Esophagus squamous epithelium (tissue), 5 donors: ENCODE measurements at places on chromosomes 7 and 10.

- no peak for DNase-seq
Observed at GRCh38 chr10:94423627-94424026, 21.3 kb downstream of the TBC1D12 start.

DNA sequence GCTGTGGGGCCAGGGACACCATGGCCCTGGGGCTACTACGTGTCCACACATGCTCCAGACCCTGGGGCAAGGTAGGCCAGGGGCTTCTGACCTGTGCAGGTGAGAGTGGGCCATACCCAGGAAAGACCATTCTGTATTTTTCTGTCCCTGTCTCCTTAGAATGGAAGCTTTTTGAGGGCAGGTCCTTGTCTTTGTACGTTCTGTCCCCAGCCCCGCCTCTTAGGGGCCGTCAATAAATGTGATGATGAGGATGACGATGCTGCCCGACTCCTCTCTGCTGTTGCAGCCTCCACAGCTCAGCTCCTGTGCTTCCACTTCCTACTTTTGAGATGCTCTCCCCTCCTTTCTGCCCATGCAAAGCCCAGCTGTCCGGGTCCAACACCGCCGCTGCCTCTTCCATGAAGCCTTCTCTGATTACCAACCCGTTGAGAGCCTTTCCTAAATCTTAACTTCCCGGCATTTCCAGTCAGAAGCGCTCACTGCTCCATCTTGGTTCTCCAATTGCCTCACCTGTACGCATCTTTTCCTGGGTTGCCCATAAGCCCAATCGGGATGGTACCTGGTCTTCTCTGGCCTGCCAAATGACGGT is 4.3 kb downstream of the VPS37D start:
- no peak for DNase-seq

- DNase-seq: no peak
Observed at GRCh38 chr10:75956624-75957023, 525.2 kb downstream of the LRMDA start.

GRCh38 chr7:76281706-76282343 is 20.6 kb upstream of the HSPB1 start:
- DNase-seq: no peak

- no peak for DNase-seq
Observed at GRCh38 chr7:46003161-46003560, 82.1 kb upstream of the IGFBP3 start.

DNA sequence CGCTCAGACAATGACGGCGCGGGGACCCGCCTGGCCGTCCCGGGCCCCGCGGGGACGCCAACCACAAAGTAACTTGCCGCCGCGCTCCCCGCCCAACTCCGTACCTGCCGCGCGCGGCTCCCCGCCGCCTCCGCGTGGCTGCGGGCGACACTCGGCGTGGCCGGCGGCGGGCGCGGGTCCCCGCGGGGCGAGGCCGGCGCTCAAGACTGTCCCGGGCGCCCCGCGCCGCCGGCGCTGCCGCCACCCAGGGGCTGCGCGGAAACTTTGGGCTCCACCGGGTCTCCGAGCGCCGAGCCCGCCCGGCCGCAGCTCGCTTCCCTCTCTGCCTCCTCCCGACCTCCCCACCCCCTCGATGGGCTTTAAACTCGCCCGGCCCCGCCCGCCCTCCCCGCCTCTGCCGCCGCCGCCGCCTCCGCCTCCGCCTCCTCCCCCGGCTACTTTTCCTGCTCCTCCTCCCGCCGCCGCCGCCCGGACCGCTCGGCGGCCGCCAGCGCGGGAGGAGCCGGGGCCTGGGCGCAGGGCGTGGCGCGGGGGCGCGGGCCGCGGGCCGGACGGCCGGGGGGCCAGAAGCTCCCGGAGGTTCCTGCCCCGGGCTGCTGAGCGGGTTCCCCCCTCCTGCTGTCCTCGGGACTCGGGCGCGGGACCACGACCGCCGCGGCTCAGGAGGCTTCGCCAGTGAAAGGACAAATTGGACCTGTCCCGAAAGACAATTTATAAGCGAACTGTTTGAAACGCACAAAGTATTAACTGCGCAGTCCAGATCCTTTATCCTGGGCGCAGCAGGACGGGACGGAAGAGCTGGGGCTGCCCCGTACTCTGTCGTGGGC is 10.6 kb upstream of the GRB10 start:
- no peak for DNase-seq

GRCh38 chr10:78044699-78045098 is 11.0 kb downstream of the RPS24 start:
- DNase-seq: no peak

DNA sequence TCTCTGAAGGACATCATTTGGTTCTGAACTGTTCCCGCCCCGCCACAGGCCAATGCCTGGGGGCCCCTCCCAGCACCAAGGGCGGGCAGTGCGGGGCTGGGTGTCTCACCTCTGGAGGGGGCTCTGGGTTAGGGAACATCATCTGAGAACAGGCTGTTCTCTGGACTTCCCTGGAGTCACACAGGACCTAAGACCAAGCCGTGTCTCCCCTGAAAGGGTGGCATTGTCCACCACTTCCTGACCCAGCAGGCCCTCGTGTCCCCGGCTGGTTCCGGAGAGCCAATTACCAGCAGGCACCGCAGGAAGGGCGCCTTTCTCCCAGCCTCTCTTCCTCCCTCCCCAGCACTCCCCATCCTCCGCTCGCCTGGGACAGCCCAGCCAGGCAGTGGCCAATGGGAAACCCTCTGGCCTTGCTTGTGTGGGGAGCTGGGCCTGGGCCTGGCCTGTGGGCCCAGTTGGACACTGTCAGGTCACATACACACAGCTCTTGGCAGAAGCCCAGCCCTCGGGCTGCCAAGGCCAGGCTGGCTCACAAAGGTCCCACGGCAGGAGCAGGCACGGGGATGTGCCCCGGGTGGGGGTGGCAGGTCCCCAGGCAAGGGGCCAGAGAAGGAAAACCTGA is 119.5 kb downstream of the SPDYE5 start:
- DNase-seq: no peak

- no peak for DNase-seq
Observed at GRCh38 chr10:67602268-67602950, 93.6 kb downstream of the CTNNA3 start.

- DNase-seq: no peak
Observed at GRCh38 chr7:128322040-128322643, 21.6 kb downstream of the RBM28 start.

DNA sequence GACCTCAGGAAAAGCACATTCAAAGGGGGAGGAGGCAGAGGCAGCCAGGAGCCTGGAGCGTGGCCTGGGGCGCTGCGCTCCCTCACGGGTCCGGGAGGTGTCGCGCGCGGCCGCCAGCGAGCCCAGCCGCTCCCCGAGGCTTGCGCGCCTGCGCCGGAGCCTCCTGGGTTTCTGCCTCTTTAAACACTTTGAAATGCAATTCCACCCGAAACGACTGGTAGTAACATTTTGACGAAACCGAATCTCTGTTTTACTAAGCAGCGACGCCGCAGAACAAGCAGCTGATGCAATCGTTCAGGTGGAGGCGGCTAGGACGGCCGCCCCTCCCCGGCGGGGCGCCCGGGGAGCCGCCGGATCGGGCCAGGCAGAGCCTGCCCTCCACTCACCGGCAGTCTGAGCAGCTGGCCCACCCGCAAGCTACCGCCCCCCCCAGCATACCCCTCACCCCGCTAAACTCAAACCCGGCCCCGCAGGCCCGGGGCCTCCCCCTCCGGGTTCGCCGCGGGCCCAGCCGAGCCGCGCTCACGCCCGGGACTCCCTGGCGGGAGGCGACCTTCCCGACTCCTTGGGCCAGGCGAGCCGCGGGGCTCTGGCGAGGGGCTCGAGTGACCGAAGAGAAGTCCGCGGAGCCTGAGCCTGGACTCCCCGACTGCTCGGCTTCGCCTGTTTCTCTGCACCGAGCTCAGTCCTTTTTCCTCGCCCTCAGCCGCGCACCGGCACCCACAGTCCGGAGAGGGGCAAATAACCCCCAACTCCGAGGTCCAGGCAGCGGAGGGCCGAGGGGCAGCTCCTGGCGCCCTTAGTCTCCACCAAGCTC is 3.2 kb downstream of the MKX start:
- DNase-seq: no peak

- no peak for DNase-seq
Observed at GRCh38 chr7:96685353-96685752, 24.3 kb downstream of the SEM1 start.

DNA sequence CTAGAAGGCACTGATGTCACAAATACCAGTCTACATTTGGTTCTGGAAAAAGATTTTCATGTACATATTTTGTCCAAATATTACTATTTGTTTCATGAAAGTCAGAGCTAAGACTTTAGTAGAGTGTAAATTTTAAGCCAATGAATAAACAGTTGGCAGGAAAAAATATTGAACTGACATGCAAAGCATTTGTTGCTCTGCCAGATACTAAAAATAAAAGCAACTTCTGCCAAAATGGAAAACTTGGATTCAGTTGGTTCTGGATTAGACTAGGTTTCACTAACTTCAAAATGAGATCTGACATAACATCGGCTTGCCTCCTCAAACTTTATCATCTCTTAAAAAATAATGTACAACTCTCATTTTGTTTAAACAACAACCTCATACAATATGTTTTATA is 34.9 kb downstream of the FAM204A start:
- no peak for DNase-seq

- no peak for DNase-seq
Observed at GRCh38 chr7:142916508-142916907, 17.0 kb downstream of the TRPV5 start.

GRCh38 chr7:19061331-19061730 is 56.1 kb downstream of the TWIST1 start:
- DNase-seq: no peak

DNA sequence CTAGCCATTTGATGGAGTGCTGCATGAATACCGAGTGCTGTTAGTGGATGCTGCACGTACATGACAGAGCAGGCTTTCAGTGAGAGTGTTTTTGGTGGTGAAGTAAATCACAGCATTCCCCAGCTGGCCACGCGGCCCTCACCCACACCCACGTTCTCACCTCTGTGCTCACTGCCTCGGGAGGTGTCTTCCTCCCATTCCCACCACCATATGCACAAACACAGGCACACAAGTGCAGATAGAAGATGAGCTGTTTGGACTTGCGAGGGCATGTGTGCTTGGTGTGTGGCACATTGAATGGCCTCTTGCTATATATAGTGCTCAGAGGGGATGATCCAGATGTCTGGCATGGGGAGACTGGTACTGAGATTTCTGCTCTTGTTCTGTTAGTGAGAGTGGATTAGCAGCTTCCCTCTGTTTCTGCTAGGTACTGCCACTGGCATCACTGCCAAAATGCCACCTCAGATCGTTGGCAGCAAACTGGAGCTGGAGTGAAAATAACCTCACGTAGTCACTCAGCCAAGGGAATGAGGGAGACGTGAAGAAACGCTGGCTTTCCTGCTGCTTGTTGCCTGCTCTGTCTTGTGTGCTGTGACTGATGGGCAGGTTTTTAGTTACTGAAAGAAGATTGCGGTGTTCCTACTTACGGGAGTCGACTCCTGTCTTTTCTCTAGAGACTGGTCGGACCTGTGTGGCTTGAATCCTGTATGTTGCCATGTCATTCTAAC is 19.1 kb downstream of the DNAJB6 start:
- DNase-seq: no peak

- no peak for DNase-seq
Observed at GRCh38 chr7:90232430-90232829, 12.5 kb upstream of the CFAP69 start.

- no peak for DNase-seq
Observed at GRCh38 chr10:45308707-45309106, 6.7 kb downstream of the OR13A1 start.

GRCh38 chr7:87810726-87811125 is 65.4 kb downstream of the SLC25A40 start:
- DNase-seq: no peak

DNA sequence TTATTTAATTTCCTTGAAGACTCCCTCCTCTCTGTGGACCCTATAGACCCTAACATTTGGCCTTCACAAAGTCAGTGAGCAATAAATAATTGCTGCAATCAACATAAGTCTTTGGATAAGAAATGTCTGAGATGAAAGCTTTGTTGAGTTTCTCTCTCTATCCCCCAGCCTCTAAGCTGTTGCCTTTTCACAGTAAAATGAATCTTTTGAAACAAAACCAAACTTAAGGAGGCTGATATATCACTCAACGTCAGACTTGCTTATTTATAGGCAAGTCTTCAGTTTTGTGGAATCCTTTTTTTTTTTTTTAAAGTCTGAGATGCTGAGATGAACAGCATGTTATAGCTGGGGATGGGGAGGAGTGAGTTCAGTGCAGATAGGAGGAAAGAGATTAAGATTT is 10.0 kb downstream of the CPED1 start:
- no peak for DNase-seq

- DNase-seq: no peak
Observed at GRCh38 chr7:33918438-33919143, 13.3 kb downstream of the BMPER start.

GRCh38 chr7:123871998-123872867 is 27.3 kb downstream of the HYAL4 start:
- DNase-seq: no peak

- no peak for DNase-seq
Observed at GRCh38 chr7:19963695-19964094, 190.3 kb upstream of the TMEM196 start.

GRCh38 chr7:113159746-113160339 is 41.5 kb upstream of the SMIM30 start:
- no peak for DNase-seq

DNA sequence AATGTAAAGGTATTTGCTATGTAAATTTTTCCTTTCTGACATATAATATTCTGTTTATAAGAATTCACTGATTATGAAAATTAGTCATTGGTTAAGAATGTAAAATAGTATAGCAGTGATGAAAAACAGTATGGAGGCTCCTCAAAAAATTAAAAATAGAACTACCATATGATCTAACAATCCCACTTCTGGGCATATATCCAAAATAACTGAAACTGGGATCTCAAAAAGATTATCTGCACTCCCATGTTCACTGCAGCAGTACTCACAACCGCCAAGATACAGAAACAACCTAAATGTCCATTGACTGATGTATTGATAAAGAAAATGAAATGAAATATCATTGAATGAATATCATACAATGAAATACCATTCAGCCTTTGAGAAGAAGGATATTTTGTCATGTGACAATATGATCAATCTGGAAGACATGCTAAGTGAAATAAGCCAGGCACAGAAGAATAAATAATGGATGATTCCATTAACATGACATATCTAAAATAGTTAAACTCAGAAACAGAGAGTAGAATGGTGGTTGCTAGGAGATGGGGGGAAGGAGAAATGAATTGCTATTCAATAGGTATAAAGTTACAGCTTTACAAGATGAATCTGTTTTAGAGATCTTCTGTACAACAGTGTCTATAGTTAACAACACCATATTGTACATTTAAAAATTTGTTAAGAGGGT is 14.0 kb downstream of the C10orf88 start:
- DNase-seq: no peak

DNA sequence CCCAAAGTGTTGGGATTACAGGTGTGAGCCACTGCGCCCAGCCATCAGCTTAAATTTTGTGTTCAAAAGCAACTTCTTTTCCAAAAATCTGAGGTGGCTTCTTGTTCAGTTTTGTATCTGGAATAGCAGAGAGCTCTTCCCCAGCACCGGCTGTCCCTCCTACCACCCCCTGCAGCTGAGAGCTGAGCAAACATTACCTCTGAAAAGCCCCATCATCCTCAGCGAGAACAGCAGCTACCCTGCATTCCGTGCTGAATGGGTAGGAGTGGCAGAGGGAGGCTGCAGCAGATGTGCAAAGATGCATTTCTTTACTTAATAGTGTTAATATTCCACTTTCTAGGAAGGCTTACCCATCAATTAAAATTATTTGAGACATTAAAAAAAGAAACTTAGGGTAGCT is 31.8 kb downstream of the CCM2 start:
- no peak for DNase-seq
